A673 (cell line): ENCODE measurements at places on chromosomes 6 and 20. TPM values are rescaled to one million over a fixed set of nuclear protein-coding genes. Genes with fewer than 3 reads are reported as not detected.

GRCh38 chr6:49902856-49903255, 36.5 kb upstream of the CRISP1 start:
- H3K27me3 ChIP-seq, result no peaks in the 10 kb centered on the region
- no peaks in the 10 kb centered on the region for H3K36me3 ChIP-seq
- H3K4me3 ChIP-seq, result no peak overlapping the region
- no peak for DNase-seq

DNA sequence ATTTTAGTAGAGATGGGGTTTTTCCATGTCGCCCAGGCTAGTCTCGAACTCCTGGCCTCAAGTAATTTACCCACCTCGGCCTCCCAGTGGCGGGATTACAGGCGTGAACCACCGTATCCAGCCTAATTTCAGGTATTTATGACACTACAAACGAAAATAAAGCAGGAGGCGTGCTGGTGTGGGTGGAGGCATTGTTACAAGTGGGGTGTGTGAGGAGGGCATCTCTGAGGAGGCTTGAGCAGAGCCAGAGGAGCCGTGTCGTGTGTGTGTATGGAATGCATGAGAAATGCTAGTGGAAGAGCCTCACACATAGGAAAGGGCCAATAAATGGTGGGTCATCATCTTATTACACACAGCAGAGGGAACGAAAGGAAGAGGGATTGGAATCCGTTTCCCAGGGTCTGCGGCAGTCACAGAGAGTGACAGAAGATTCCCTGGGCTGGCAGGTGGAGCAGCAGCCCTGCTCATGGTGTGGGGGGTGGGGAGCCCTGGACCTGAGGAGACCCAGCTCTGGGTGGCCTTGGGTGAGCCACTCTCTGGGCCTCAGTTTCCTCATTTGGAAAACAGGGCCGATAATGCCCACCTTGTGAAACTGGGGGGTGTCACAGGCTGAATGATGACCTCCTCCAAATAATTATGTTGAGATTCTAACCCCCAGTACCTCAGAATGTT, 17.2 kb upstream of the PEDS1 start:
- no peak for DNase-seq
- peaks cover 5% of the 10 kb centered on the region for H3K4me1 ChIP-seq
- H3K36me3 ChIP-seq, result no peaks in the 10 kb centered on the region
- H3K27ac ChIP-seq, result no peak overlapping the region
- H3K27me3 ChIP-seq, result no peaks in the 10 kb centered on the region
- H3K4me3 ChIP-seq, result no peak overlapping the region

GRCh38 chr6:24543683-24544082, 48.9 kb downstream of the ALDH5A1 start:
- H3K27me3 ChIP-seq, result peaks cover 55% of the 10 kb centered on the region
- no peak overlapping the region for H3K27ac ChIP-seq
- no peaks in the 10 kb centered on the region for H3K36me3 ChIP-seq
- no peak overlapping the region for H3K4me3 ChIP-seq
- peak; percentile 28 for DNase-seq

GRCh38 chr6:165702669-165703068, 39.6 kb upstream of the PDE10A start:
- H3K4me1 ChIP-seq, result no peaks in the 10 kb centered on the region
- no peaks in the 10 kb centered on the region for H3K36me3 ChIP-seq
- H3K27me3 ChIP-seq, result peaks cover 12% of the 10 kb centered on the region
- no peak overlapping the region for H3K27ac ChIP-seq
- DNase-seq, result no peak
- H3K4me3 ChIP-seq, result no peak overlapping the region

DNA sequence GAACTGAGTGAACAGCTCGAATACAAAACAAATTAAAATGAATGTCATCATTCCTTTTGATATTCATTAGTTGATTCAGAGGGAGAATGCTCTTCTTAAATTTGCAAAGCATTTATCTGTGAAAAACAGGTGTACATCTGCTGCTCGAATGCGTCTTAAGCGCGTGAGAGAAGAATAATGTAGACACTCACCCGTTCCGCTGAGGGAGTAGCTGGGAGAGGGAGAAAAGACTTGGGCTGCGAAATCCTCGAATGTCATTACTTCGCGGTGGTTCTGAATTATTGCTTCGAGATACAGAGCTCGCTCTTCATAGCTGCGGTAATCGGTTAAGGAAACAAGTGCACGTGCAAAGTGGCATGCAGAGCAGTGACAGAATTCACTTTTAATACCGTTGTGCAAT, 43.9 kb downstream of the INSM1 start:
- H3K4me1 ChIP-seq, result peaks cover 63% of the 10 kb centered on the region
- H3K4me3 ChIP-seq, result peak overlapping the region; percentile 0
- H3K27me3 ChIP-seq, result no peaks in the 10 kb centered on the region
- no peaks in the 10 kb centered on the region for H3K36me3 ChIP-seq
- DNase-seq, result no peak

DNA sequence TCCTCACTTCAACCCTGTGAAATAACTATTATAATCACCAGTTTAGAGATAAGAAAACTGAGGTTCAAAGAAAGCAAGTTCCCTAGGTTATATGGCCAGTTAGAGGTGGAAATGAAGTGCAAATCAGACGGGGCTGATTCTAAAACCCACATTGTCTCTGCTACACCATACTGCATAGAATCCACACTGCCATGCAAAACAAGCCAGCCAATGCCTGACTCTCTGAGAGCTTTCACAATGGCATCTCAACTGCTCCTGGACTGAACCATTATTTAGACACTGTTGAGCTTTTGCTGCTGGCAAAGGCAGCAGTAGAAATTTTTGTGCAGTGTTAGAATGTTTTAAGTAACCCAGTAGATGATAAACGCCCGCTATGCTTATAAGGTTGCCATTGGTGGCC, 195.2 kb upstream of the CNR1 start:
- H3K4me3 ChIP-seq, result no peak overlapping the region
- H3K36me3 ChIP-seq, result no peaks in the 10 kb centered on the region
- H3K4me1 ChIP-seq, result no peaks in the 10 kb centered on the region
- no peak for DNase-seq

DNA sequence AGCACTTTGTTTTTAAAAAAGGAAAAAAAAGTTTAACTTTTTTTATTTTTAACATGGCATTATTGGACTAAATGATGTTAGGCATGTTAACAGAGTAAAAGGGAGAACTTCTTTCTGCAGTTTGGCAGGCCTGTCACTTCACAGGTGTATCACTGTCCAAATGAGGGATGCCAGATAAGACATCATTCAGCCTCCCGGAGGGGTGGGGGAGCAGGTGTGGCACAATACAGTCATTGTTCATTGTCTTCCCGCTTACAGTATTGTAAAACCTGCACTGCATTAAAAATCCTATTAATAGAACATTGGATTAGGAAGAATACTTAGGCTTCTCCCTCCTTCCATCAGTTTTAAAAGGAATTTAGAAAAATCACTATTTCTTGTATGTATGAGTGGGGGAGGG, 80.7 kb downstream of the CARMIL1 start:
- no peak for DNase-seq
- no peak overlapping the region for H3K4me3 ChIP-seq
- H3K27ac ChIP-seq, result no peak overlapping the region
- peaks cover 10% of the 10 kb centered on the region for H3K4me1 ChIP-seq
- no peaks in the 10 kb centered on the region for H3K27me3 ChIP-seq

DNA sequence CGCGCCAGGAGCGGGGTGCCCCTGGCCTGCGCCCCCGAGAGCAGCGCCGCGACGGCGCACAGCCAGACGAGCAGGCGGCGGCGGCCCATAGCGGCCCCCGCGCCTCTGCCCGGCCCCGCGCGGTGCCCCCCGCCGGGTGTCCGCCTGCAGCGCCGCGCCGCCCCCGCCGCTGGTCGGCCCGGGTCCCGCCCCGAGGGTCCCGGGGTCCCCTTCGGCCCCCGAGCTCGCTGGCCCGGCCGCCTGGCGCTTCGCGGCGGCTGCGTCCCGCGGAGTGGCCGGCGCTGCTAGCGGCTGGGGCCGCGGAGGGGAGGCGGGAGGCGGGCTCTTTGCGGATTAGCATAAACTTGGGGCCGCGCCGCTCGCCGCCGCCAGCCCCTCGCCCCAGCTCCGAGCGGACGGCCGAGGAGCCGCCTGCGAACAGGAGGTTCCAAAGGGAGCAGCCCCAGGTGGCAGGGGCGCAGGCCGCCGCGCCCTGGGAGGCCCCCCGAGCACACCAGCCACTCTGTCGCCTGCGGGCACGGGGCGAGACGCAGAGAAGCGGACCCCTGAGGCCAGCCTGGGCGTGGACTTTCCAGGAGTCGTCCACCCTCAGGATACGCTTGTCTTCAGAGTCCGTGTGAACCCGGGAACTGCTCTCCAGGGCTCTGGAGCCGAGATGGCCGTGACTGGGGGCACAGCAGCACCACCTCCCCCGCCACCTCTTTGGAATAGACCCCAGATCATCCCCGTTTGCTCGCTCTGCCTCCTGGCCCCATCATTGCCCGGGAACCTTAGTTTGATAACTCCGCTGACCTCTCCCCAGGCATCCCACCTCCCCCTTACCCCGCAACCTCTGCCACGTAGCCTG, at the start of gene EMILIN3:
TSS of gene EMILIN3 (minus strand) at position 273 of the 847 bp plus-strand sequence. CDS start at position 89, 184 bp downstream.
- no peaks in the 10 kb centered on the region for H3K4me1 ChIP-seq
- H3K4me3 ChIP-seq, result peak within 1 kb of the TSS; percentile 41
- peaks cover 23% of the 10 kb centered on the region for H3K27me3 ChIP-seq
- no peak within 1 kb of the TSS for H3K27ac ChIP-seq
- peak; percentile 25 for DNase-seq

GRCh38 chr6:2507016-2507415, 243.7 kb downstream of the MYLK4 start:
- no peak overlapping the region for H3K4me3 ChIP-seq
- no peak overlapping the region for H3K27ac ChIP-seq
- H3K4me1 ChIP-seq, result no peaks in the 10 kb centered on the region

- no peak overlapping the region for H3K27ac ChIP-seq
- no peaks in the 10 kb centered on the region for H3K36me3 ChIP-seq
- H3K4me3 ChIP-seq, result no peak overlapping the region
- H3K27me3 ChIP-seq, result no peaks in the 10 kb centered on the region
- no peak for DNase-seq
- H3K4me1 ChIP-seq, result no peaks in the 10 kb centered on the region
Measured at GRCh38 chr6:12311106-12311505, 20.9 kb downstream of the EDN1 start.

DNA sequence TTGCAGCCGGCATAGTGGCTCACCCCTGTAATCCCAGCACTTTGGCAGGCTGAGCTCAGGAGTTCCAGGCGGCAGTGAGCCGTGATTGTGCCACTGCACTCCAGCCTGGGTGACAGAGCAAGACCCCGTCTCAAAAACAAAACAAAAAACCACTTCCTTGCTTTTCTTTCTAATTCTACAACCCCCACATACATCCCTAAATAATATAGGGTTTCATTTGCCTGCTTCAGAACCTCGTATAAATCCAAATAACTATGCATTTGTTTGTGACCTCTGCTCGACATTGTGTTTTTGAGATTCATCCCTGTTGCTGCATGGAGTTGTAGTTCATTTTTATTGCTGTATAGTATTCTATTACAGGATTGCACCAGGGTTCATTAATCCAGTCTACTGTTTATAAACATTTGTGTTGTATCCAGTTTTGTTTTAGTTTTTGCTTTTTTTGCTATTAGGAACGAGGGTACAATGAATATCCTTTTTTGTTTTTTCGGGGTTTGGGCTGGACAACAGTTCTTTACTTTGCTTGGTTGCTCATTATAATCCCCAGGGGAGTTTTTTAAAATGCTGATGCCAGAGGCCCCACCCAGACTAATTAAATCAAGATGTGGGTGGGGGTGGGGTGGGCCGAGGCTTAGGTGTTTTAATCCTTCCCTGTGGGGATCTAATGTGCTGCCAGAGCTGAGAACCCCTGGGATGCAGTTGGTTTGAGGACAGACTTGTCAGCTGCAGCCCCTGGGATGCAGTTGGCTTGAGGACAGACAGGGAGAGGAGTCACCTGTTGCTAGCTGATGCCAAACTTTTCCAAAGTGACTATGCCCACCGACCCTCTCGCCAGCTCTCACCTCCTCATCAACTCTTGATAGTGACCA, 2.4 kb upstream of the SNAI1 start:
- H3K27me3 ChIP-seq, result no peaks in the 10 kb centered on the region
- no peak overlapping the region for H3K4me3 ChIP-seq
- no peak overlapping the region for H3K27ac ChIP-seq
- H3K36me3 ChIP-seq, result no peaks in the 10 kb centered on the region

DNA sequence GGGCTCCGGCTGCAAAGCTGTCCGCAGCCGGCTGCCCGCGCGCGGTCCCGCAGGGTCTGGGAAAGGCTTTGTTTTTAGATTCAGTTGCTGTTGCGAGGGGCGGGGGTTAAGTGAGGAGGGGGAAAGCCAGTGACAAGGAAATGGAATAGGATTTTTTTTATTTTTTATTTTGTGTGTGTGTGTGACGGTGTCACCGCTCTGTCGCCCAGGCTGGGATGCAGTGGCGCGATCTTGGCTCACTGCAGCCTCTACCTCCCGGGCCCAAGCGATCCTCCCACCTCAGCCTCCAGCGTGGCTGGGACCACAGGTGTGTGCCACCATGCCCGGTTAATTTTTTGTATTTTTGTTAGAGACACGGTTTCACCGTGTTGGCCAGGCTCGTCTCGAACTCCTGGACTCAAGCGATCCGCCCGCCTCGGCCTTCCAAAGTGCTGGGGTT, 615 bp upstream of the UBE2J1 start:
- H3K27me3 ChIP-seq, result no peaks in the 10 kb centered on the region
- H3K36me3 ChIP-seq, result no peaks in the 10 kb centered on the region
- H3K27ac ChIP-seq, result peak overlapping the region; percentile 97
- H3K4me3 ChIP-seq, result peak overlapping the region; percentile 63
- DNase-seq, result no peak

- H3K36me3 ChIP-seq, result no peaks in the 10 kb centered on the region
- peak; percentile 71 for DNase-seq
- no peak overlapping the region for H3K4me3 ChIP-seq
- no peak overlapping the region for H3K27ac ChIP-seq
- H3K4me1 ChIP-seq, result peaks cover 30% of the 10 kb centered on the region
- no peaks in the 10 kb centered on the region for H3K27me3 ChIP-seq
Measured at GRCh38 chr6:40845553-40845952, 193.5 kb downstream of the UNC5CL start.

DNA sequence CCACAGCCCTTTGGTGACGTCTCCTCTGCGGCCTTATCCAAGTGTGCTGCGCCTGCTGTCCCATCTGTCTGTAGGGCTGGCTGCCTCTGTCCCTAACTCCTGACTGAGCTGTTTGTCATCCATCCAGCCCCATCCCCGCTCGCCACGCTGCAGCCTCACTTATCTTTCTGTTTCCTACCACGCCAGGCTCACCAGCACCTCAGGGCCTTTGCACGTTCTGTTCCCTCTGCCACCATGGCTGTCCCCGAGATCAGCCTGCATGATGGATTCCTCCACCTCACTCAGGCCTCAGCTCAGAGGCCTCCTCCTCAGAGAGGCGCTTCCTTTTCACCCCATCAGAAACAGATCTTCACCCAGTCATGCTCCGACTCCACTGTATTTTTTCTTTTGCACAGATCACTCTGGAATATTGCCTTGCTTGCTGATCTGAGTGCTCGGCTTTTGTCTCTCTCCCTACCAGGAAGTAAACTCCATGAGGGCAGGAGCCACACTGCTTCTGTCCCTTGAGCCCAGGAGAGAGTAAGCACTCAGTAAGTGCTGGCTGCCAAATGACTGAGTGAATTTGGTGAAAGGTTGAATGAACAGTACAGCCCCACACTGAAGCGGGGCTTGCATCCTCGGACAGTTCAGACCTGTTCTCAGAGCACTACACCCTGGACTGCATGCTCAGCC, 34.5 kb downstream of the BPIFB1 start:
- H3K4me3 ChIP-seq, result no peak overlapping the region
- no peaks in the 10 kb centered on the region for H3K36me3 ChIP-seq
- H3K4me1 ChIP-seq, result no peaks in the 10 kb centered on the region
- H3K27me3 ChIP-seq, result peaks cover 11% of the 10 kb centered on the region
- DNase-seq, result no peak

L3MBTL1 gene
- 8.1 and 9.6 TPM in 2 replicates for total RNA-seq

ERVFRD-1 gene
- 0.09 and 0.11 TPM in 2 replicates for total RNA-seq

GNAS-AS1 gene
- total RNA-seq, result 6.7 and 7.1 TPM in 2 replicates

ABT1 gene
- total RNA-seq, result 17.4 and 18.1 TPM in 2 replicates

OLIG3 gene
- total RNA-seq, result not detected in 2 replicates

STK4 gene
- 52.7 and 53.2 TPM in 2 replicates for total RNA-seq

CSTF1 gene
- total RNA-seq, result 52.5 and 58.2 TPM in 2 replicates

NHLRC1 gene
- total RNA-seq, result 3.8 and 4.3 TPM in 2 replicates

PGC gene
- not detected in 2 replicates for total RNA-seq
